NCI-H748 treated with DMSO at 0.1 percent for 48 hours (cell line): ENCODE measurements at places on chromosomes 5 and 9.

- no peak for DNase-seq
Measured at GRCh38 chr5:178083922-178084321, 29.4 kb upstream of the N4BP3 start.

GRCh38 chr9:36150574-36151315 lies 14.2 kb downstream of the GLIPR2 start:
- no peak for DNase-seq

GRCh38 chr5:68973696-68974095 lies 120.1 kb upstream of the SLC30A5 start:
- DNase-seq: no peak

DNA sequence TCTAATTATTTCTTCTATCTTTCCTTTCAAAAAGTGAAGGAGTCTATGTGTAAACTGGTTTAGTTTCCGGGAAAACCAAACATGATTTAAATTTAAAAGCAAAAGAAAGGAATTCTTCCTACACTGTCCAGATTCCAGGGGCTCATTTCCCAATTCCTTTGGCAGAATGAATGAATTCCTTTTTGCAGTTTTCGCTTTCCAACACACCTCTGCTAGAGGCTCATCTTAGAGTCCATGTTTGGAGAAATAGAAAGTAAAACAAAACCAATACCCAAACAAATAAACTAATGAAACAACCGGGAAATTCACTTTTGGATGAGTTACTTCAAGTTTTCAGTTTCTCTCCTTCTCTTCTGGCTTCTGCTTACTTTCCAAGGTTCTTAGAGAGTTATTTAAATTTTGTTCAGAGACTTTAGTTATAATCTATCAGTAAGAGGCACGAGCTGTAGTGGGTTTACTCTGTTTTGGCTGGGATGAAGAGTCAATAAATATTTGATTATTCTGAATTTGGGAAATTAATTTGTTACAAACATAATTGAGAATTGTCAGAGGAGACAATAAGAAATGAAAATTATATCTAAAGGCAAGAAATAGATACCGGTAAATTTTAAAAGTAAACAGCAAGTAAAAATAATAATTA lies 365.0 kb upstream of the CDH9 start:
- no peak for DNase-seq

- peak; percentile 82 for DNase-seq
Measured at GRCh38 chr5:126422994-126423788, at the start of gene GRAMD2B. GRAMD2B (plus strand) TSS chr5:126423409; CDS start chr5:126423607, 198 bp downstream.

- DNase-seq: no peak
Measured at GRCh38 chr5:59616413-59616812, 277.1 kb downstream of the PDE4D start.

GRCh38 chr5:7925961-7926695 lies 57.2 kb downstream of the MTRR start:
- no peak for DNase-seq

DNA sequence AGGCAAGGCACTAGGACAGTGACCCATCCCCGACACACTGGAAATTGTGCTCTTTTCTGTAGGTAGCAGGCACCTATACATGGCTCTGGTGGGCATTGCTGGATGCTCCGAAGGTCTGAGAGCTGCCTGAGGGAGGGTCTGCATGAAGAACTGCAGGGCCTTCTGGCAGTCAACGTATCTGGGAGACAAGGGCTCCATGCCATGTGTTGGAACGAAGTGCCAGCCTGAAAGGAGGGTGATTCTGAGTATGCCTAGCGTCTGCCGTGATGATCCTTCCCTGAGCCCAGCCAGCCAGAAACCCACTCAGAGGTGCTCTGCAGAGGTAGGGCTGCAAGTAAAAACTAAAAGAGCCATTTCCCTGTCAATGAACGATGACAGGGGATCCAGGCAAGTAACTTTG lies 453.2 kb downstream of the MED10 start:
- no peak for DNase-seq

DNA sequence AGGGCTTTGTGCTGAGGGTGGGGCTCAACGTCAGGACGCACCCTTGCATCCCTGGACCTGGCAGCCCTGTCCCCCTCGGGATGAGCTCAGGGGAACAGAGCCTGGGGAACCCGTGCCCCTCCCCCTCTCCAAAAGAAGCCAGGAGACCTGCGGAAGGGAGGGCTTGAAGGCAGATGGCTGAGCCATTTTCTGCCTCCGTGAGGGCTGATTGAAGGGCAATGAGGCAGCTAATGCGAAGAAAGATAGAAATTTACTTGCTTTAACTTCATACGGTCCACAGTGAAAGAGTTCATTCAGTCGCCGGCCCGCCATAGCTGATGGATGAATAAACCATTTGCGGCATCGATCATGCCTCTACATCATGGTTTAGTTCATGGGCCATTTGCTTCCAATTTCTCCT lies 28.8 kb downstream of the ASS1 start:
- no peak for DNase-seq

DNA sequence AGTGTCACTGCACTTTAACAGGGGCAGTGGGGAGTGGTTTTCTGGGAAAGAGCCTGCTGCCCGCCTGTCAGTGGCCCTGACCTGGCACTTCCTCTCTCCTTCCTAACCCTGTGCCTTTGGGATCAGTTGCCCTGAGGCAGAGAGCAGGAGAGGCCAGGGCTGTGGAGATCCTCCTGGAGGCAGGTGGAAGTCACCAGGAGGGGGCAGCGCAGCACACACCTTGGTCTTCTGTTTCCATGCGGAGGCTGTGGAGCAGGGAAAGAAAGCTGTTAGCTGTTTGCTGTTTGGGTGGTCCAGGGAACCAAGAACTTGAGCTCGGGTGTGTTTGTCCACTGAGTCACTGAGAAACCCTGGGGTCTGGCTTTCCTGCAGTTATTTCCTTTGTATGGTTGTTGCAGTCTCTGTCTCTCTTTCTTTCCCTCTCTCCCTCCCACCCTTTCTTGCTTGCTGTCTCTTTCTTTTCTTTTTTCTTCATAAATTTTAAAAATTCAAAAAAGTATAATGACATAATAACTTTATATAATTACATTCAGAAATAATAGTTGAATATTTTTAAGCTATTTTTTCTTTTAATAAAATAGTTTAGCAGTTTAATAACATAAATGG lies 28.1 kb downstream of the NTRK2 start:
- DNase-seq: peak; percentile 43

DNA sequence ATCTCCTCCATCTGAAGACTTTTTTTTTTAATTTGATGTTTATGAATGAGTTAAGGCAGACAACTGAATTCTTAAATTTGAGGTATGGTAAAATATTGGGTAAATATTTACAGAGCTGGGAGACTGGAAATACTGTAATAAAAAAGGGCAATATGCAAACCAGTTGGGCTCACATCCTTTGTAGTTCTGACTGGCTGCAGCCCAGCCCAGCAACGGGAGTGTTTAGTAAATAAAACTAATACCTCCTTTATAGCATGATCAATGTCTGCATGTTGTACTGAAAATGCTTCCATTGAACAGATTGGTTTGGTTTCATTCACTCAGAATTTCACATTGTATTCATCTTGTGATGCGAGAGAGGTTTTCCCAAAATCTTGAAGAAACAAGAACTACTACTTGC lies 365.0 kb downstream of the DMRT2 start:
- no peak for DNase-seq

- DNase-seq: no peak
Measured at GRCh38 chr9:127273326-127273725, 8.8 kb downstream of the GARNL3 start.

GRCh38 chr9:33868440-33868973 lies 51.5 kb downstream of the UBE2R2 start:
- no peak for DNase-seq

DNA sequence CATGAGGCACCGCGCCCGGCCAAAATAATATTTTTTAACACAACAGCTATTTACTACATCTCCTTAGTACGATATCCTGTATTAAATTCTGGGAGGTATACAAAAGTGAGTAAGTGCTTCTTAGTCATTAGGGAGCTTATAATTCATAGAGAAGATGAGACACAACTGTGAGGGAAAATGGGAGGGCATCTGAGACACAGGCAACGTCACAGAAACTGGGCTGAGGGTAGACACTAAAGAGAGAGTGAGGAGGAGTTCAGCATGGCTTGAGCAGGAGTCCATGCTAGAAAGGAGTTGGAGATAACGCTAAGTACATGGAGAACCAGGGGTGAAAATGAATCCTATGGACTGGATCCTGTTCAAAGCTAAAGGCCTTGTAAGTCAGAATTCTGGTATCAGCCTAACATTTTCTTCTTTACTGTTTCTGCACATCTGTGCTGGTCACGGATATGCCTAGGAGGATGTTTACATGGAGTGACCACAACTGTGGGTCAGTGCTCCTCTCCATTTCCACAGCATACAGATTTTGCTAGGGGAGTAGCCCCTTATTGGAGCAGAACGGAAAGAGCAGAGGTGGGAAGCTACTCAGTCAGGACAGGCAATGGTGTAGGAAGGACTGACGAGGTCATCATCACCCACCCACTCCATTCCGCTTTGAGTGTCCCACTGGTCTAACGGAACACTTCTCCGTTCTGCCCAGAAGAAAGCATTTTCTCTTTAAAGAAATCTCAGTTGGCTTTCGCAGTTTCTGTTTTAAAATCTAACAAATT lies 310.4 kb upstream of the EFNA5 start:
- no peak for DNase-seq

DNA sequence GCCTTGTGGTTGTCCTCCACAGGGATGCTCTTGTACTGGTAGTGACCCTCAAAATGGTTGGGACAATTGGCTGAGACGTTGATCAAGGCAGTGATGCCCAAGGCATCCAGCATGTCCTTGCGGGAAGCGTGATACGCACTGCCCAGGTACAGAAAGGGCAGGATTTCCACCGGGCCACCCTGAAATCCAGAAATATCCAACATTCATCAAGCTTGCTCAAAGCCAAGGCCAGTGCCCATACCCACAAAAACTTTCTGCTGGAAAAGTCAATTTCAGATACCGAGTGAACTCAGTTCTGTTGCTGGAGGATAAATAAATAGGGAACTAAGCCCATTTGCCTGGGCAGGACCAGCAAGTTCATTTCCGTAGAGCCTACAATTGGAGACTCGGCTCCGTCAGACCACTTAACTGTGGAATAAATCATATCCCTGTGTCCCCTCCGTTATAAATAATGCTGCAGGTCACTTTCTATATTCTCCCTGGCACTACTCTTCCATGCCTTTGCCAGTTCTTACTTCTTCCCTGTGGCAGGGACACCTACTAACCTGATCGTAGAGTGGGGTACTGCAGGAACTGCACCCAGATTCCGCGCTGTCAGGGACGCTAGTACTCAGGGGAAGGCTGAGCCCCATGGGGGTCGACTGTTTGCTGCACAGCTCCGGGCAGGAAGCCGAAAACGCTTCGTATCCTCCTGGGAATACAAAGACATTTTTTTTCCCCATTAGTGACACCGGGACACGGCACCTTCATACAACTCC lies 1.2 kb downstream of the DUSP1 start:
- no peak for DNase-seq

GRCh38 chr9:34712140-34712539 lies 2.2 kb upstream of the CCL21 start:
- DNase-seq: no peak

- DNase-seq: no peak
Measured at GRCh38 chr5:147918101-147918685, 11.9 kb upstream of the C5orf46 start.
